MM.1S (cell line): ENCODE measurements at places on chromosomes 1 and 21.

DNA sequence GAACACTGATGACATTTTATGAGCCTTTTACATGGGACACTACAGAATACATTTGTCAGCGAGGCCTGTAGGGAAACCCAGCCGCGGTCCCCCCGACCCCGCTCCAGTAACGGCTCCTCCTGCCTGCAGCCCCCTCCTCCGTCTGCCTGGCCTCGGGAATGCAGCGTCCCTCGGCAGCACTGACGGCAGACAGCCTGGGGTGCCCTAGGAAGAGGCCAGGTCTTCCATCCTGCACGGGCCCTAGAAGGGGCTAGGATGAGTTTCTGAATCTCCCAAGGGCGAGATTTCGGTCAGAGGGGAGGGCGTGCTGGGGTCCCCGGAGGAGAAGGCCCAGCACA, 8.4 kb downstream of the SAMD11 start:
- DNase-seq = no peak

GRCh38 chr21:21096956-21097355, 98.7 kb downstream of the NCAM2 start:
- DNase-seq = no peak

DNA sequence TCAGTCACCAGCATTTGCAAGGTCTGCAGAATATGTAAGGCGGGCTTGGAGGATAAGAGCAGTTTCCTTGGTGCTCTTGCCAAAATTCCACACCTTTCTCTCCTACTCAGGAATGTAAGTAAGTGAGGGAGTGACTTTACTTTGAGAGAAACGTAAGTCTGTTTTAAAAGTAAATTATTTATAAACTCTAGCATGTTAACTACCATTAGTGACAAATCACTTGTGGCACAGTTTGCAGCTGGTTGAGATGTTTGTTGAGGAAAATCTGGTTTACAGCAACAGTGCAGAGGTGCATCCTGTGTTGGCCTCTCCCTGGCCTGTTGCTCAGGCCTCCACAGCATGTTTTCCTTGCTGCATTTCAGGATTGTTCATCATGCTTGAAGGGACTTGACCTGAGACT, 8.5 kb downstream of the CGN start:
- no peak for DNase-seq

DNA sequence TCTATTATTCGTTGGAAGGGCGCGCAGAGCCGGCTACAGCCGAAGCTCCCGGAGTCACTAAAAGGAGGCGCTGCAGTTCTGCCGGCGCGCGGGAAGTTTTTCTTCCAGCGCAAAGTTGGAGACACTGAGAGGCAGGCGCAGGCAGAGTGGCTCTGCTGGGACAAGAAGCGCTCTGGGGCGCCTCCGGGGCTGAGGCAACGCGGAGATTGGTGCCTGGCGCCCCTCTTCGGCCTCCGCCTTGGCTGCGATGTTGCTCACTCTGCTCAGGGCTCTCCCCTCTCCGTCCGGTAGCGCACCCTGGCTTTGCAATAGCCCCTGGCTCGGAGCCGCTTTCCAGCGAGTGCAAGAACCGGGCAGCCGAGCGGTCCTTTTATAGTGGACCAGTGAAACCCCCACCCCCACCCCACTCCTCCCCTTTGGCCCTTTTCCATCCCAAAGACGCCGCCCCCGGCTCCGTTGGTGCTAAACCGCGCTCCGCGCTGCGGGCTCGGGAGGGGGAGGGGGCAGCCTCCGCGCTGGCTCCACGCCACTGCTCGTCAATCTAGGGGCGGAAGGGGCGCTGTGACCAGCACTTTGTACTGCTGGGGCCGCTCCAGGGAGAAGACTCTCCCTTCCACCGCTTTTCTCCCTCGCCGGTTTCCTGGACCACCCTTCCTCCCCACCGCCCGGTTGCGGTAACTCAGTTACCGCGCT, at the start of gene ADAMTS1:
Gene ADAMTS1, minus strand, starts transcription at position 344 of the 693 bp plus-strand sequence. CDS start 455 bp downstream, outside the sequence.
- DNase-seq = peak; percentile 45
